ENCODE measurements at places on chromosomes 12 and 14. TPM values are rescaled to one million over a fixed set of nuclear protein-coding genes. Genes with fewer than 3 reads are reported as not detected.
A peak's percentile ranks its signal among the peaks of the same experiment; 100 is the strongest.

- DNase-seq = no peak
Measured at GRCh38 chr14:97442363-97442762, 645.2 kb downstream of the VRK1 start.

DNA sequence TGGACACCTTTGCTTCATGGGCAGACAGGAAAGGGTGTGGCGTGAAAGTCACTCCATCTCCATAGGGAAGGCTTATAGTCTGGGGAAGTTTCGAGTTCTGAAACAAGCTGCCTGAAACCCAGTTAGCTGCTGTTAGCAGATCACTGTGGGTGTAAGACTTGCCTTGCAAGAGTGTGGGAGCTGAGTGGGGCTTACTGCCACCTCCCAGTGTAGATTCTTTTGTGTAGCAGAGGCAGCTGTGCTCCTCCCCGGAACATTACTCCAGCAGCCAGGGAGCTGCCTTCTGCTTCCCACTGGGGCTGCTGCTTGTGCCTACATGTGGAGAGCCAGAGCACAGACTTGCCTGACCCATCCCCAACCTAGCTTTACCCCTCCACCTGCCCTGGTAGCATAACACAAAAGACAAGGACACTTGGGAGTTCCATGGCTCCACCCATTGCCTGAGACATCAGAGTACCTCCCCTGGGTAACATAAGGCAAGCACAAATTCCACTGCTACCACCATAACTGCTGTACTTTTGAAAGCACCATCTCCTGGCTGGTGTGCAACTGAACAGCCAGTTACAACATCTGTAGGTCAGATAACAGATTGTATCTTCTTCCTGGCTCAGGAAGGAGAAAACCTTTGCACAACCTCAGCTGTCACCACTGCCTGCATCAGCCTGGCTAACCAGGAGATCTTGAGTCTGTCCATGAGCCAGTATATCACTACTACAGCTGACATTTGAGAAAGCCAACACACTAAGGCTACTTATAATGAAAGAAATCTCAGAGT is 69.5 kb downstream of the ADAMTS20 start:
- no peak for DNase-seq

GRCh38 chr12:106226884-106227640 is 20.8 kb downstream of the CKAP4 start:
- DNase-seq = peak; percentile 56

- no peak for DNase-seq
Measured at GRCh38 chr12:91868054-91868453, 277.6 kb downstream of the BTG1 start.

DNA sequence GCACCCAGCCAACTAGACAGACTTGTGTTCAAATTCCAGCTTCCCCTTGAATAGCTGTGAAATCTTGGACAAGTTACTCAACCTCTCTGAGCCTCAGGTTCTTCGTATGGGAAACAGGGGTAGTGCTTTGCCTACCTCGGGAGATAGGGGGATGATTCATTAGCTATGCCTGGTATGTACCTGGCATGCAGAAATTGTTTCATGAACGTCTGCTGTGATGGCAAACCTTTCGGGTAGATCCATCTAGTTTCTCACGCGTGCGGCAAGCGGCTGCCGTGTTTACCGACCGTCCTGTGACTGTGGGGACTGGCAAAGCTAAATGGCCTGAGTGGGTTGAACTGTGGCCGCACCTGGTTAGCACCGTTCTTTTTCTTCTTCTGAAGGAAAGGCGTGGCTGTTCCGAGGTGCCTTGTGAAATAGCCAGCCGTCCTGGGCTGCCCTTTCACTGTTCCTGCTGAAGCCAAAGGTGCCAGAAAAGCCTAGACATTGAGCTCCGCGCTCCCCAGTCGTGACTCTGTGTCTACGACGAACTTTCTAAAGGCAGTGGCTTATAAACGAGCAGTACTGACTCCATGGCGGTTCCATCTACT is 40.6 kb upstream of the MED13L start:
- DNase-seq = no peak

Gene RTN1
- 6.1 TPM for total RNA-seq

Gene SELPLG
- 4.2 TPM for total RNA-seq

Gene AMDHD1
- total RNA-seq = 0.20 TPM

DNA sequence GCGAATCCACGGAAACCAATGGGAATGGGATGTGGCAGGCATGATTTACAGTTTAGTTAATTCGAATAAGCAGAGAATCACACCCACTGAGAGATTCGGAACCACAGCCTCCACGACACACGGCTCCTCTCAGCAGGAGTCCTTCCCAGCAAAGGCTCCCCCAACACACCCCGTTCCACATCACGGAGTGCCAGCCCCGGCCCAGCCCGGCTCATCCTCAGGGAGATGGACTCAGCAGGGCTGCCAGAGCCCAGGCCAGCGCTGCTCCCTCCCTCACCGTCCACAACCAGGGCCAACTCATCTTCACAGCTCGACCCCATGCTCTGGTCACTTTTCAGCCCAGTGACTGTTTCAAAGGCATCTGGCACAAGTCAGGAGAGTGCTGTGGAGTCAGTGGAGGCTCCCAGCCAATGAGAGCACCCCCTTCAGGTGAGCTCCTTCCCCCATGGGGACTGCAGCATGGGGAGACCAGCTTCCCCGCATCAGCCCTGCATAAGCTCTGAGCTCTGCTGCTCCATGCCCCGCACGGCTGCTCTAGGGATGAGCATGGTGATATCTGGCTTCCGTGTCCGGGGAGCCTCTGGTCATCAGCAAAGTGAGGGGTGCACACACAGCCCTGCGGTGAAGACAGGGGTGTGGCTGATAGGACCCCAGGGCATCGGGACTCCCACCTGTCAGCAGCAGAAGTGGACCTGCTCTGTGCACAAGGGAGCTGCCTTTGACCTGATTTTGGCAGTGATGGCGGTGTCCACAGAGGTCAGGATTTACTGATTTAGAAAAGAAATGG is 238.8 kb upstream of the SFSWAP start:
- no peak for DNase-seq

GRCh38 chr12:28021704-28022103 is 49.2 kb upstream of the PTHLH start:
- DNase-seq = no peak

Gene MAP3K12
- 12.8 TPM for total RNA-seq

DNA sequence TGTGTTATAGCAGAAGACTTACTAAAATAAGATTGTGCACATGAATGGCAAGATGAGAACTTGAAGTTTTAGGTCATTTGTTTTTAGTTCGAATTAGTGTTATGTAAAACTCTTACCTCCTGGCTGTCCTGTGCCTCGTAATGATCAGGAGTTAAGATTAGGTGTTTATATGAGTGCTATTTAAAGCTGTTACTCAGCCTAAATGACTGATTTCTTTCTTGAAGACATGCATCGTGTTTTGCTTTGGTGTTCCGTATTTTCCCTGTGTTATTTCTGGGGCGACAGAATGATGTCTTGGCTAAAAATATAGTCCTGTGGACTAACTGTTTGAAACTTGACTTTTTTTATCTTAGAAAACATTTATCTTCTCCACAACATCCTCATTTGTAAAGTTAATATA is 22.1 kb downstream of the SCYL2 start:
- no peak for DNase-seq

Gene ZC3H14
- total RNA-seq = 46.5 TPM

Gene PRR4
- 1.6 TPM for total RNA-seq

DNA sequence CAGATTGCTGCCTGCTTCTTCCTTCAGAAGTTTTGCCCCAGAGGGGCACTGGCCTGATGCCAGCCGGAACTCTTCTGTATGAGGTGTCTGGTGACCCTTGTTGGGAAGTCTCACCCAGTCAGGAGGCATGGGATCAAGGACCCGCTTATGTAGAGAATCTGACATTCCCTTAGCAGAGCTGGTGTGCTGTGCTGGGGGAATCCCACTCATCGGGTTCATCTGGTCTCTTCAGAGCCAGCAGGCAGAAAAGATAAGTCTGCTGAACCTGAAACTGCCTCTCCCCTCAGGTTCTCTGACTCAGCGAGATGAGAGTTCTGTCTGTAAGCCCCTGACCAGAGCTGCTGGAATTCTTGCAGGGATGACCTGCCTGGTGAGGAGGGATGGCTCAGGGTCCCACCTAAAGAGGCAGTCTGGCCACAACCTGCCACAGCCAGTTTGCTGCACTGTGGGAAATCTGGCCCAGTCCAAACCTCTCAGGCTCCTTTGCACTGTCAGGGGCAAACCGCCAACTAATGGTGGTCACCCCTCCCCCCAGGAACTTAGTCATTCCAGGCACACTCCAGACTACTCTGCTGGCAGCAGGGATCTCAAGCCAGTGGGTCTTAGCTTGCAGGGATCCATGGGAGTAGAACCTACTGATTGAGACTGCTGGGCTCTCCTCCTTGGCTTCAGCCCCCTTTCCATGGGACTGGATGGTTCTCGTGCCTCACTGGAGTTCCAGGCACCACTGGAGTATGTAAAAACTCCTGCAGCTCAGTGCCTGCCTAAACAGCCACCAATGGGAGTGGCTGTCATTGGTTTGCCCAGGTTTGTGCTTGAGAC is 4.1 kb downstream of the CLEC2D start:
- no peak for DNase-seq

GRCh38 chr12:114213055-114213581 is 192.8 kb downstream of the TBX5 start:
- DNase-seq = no peak

Gene NEUROD4
- not detected for total RNA-seq

Gene GLIPR1L2
- 2.1 TPM for total RNA-seq

- no peak for DNase-seq
Measured at GRCh38 chr12:12600659-12601058, 11.0 kb upstream of the CREBL2 start.

- no peak for DNase-seq
Measured at GRCh38 chr14:99468836-99469592, 11.6 kb downstream of the SETD3 start.

- no peak for DNase-seq
Measured at GRCh38 chr14:57168138-57168679, 100.5 kb downstream of the EXOC5 start.

GRCh38 chr12:52754135-52754534 is 23.0 kb downstream of the KRT76 start:
- DNase-seq = no peak

- DNase-seq = no peak
Measured at GRCh38 chr14:91063119-91063518, 2.7 kb upstream of the RPS6KA5 start.

Gene C12orf54
- not detected for total RNA-seq

DNA sequence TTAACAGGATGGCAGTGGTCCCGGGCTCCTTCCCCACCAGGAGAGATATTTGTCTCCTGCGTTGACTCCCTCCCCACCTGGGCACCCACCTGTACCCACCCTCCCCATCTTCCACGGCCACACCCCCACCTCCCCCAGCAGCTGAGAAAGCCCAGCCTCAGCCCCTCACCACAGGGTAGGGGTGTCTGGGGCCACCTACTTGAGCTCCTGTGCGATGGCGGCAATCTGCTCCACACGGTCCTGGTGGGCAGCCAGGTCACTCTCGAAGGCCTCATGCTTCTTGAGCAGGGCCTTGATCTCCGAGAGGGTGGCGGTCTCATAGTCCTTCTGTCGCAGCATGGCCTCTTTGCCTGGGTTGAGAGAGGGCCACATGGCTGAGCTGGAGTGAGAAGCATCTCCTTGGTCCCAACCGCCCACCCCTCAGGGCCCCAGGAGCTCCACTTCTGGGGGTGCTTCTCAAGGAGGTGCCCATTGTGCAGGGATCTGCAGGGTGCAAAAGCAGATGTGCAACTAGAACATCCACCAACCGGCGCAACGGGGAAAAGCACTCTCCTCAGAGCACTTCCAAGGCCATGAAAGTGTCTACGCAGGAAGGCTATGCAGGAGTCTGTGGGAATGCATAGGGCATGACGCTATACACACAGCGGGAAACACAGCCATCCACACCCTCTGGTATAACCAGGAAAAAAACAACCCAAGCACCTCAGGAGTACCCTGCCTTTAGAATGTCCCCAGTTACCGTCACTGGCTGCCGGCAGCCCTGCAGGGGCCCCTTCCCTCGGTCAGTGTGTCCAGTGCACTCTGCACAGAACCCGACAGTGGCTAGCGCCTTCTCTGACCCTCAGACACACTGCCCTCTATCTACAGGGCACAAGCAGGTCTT is 92.6 kb upstream of the ZFP36L1 start:
- DNase-seq = no peak

GRCh38 chr12:28367993-28368392 is 177.7 kb downstream of the CCDC91 start:
- no peak for DNase-seq

Gene OGFOD2
- total RNA-seq = 3.4 TPM

DNA sequence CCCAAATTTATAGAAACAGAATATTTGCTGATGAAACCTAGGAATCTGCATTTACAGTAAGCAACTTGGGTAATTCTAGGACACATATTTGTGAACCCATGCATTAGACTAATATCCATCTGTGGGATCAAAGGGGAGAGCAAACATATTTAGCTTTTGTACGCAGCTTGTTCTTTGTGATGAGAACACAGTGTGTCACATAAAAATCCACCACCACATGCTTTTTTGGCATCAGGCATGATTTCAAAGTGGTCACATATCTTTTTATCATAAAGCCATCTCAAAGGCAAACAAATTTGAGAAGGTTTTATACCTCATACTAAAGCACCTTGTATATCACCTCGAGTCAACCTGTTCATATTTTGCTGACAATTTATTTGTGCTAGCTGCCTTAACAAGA is 15.7 kb downstream of the DNAL1 start:
- no peak for DNase-seq

GRCh38 chr12:11795913-11796459 is 146.5 kb downstream of the ETV6 start:
- no peak for DNase-seq

Gene LRTM2
- 0.20 TPM for total RNA-seq

- DNase-seq = no peak
Measured at GRCh38 chr14:69672356-69672755, 61.0 kb downstream of the SUSD6 start.

Gene BHLHE41
- 6.2 TPM for total RNA-seq

- no peak for DNase-seq
Measured at GRCh38 chr14:38207377-38207735, 348 bp upstream of the SSTR1 start.

Gene FAR2
- total RNA-seq = 30.7 TPM

Gene TMPRSS12
- total RNA-seq = not detected

Gene CEBPE
- 1.5 TPM for total RNA-seq

GRCh38 chr14:55599250-55599879 is 19.4 kb downstream of the KTN1 start:
- no peak for DNase-seq

DNA sequence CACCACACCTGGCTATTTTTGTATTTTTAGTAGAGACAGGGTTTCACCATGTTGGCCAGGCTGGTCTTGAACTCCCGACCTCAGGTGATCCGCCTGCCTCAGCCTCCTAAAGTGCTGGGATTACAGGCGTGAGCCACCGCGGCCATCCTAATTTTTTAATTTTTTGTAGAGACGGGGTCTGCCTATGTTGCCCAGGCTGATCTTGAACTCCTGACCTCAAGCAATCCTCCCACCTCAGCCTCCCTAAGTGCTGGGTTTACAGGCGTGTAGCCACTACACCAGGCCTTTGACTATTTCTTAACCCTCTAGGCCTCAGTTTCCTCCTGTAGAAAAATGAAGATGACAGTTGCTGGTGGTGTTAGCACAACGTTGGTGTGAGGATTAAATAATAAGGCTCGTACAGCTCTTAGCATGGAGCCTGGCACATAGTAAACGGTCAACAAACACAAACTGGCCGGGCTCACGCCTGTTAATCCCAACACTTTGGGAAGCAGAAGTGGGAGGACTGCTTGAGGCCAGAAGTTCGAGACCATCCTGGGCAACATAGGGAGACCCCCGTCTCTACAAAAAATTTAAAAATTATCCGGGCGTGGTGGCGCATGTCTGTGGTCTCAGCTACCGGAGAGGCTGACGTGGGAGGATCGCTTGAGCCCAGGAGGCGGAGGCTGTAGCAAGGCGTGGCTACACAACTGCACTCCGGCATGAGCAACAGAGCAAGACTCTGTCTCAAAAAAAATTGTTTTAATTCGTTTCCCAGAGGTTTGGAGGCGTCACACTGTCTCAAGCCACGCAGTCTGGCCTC is 979 bp downstream of the DDX54 start:
- no peak for DNase-seq
